ENCODE measurements at places on chromosomes 13 and 19.

- H3K27me3 ChIP-seq: no peaks in the 10 kb centered on the region
- no peaks in the 10 kb centered on the region for H3K36me3 ChIP-seq
- DNase-seq: no peak
Measured at GRCh38 chr13:109481040-109481439, 305.3 kb downstream of the IRS2 start.

DNA sequence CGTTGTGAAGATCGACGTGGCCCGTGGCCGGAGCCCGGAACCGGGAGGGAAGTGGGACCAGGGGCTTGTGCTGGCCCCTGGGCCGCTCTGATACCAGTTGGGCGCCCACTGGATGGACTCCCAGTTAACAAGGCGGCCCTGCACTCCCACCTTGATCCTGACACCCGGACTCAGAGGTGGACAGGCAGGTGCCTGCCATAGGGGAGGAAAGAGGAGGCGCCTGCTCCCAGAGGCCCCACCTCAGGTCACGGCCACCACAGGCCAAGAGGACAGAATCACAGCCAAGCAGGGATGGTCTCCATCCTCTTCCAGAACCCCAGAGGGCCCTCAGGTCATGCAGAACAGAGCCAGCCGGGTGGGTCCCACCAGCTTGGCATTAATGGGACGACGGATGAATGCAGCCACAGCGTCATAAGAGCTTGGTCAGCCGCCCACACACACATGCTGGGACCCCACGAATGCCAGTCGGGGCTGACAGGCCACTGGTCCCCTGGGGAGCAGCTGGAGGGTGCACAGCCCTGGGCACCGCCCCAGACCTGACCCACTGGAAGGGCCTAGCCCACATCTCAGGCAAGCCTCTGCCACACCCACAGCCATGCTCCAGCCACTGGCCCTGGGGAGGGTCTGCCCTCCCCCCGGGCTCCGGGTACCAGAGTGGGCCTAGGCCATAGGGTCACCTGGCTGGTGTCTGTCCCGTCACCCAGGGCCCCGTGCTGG lies 9.6 kb upstream of the KLF16 start:
- no peaks in the 10 kb centered on the region for H3K36me3 ChIP-seq
- no peak overlapping the region for H3K27ac ChIP-seq
- DNase-seq: no peak
- no peaks in the 10 kb centered on the region for H3K27me3 ChIP-seq

DNA sequence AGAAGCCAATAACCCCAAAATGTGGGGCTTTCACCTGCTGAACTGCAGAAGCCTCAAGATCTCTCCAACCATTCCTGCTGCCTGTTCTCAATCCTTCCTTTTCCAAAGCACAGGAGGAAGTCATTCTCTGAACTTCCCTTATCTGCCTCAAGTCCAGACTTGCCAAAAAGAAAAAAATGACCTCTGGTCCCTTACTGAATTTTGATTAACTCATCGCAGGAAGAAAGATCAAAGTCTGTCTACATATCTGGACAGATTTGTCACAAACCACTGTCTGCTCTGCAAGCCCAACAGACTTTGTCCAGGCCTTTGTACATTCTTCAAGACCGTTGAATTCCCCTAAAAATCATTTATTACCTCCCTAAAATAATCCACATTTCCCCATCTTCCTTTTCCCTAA lies 126.5 kb upstream of the NBEA start:
- H3K4me3 ChIP-seq: no peak overlapping the region
- H3K27me3 ChIP-seq: no peaks in the 10 kb centered on the region
- no peak for DNase-seq

- no peak overlapping the region for H3K27ac ChIP-seq
- no peak for DNase-seq
- H3K4me1 ChIP-seq: no peaks in the 10 kb centered on the region
- no peaks in the 10 kb centered on the region for H3K36me3 ChIP-seq
- peaks cover 10% of the 10 kb centered on the region for H3K27me3 ChIP-seq
Measured at GRCh38 chr19:44675521-44675920, 4.2 kb downstream of the CEACAM19 start.

- no peaks in the 10 kb centered on the region for H3K27me3 ChIP-seq
- no peak for DNase-seq
- no peak overlapping the region for H3K27ac ChIP-seq
- H3K36me3 ChIP-seq: peaks cover 27% of the 10 kb centered on the region
- H3K4me1 ChIP-seq: peaks cover 2% of the 10 kb centered on the region
Measured at GRCh38 chr19:55698256-55698655, 23.2 kb downstream of the EPN1 start.

- DNase-seq: no peak
- no peaks in the 10 kb centered on the region for H3K4me1 ChIP-seq
- no peak overlapping the region for H3K27ac ChIP-seq
- H3K4me3 ChIP-seq: no peak overlapping the region
- peaks cover 9% of the 10 kb centered on the region for H3K27me3 ChIP-seq
- H3K36me3 ChIP-seq: peaks cover 4% of the 10 kb centered on the region
Measured at GRCh38 chr19:21133633-21134032, 8.2 kb upstream of the ZNF431 start.

GRCh38 chr19:4606921-4607678 lies 32.2 kb upstream of the TNFAIP8L1 start:
- no peak overlapping the region for H3K4me3 ChIP-seq
- H3K27me3 ChIP-seq: peaks cover 12% of the 10 kb centered on the region
- no peak for DNase-seq
- H3K4me1 ChIP-seq: peaks cover 3% of the 10 kb centered on the region
- H3K27ac ChIP-seq: no peak overlapping the region

DNA sequence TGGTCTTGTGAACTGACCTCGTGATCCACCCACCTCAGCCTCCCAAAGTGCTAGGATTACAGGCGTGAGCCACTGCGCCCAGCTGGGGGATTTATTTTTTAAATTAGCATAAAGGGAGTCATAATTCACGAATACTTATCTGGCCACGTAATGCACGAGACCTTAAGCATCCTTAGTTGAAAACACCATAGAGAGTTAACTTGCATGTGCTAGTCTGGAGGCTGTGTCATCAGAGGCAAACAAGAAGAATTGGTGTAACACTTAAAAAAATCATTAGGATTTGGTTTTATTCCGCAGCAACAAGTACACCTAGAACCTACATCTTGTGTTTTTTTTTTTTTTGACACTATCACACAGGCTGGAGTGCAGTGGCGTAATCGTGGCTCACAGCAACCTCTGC lies 19.1 kb downstream of the KLF5 start:
- no peaks in the 10 kb centered on the region for H3K36me3 ChIP-seq
- DNase-seq: no peak
- H3K27ac ChIP-seq: no peak overlapping the region
- no peak overlapping the region for H3K4me3 ChIP-seq
- peaks cover 3% of the 10 kb centered on the region for H3K27me3 ChIP-seq

DNA sequence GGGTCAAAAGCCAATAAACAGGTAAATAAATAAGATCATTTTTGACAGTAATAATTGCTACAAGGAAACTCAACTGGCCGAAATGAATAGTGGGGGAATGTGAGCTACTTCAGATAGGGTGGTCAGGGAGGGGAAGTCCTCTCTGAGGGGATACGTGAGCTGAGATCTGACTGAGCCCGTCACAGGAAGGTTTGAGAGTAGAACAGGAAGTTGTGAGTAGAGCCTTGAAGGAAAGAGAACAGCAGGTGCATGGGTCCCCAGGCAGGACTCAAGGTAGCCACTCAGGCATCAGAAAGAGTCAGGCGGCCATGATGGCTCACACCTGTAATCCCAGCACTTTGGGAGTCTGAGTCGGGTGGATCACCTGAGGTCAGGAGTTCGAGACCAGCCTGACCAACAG lies 6.3 kb downstream of the IRGQ start:
- H3K4me3 ChIP-seq: no peak overlapping the region
- peak overlapping the region; percentile 51 for H3K27ac ChIP-seq

DNA sequence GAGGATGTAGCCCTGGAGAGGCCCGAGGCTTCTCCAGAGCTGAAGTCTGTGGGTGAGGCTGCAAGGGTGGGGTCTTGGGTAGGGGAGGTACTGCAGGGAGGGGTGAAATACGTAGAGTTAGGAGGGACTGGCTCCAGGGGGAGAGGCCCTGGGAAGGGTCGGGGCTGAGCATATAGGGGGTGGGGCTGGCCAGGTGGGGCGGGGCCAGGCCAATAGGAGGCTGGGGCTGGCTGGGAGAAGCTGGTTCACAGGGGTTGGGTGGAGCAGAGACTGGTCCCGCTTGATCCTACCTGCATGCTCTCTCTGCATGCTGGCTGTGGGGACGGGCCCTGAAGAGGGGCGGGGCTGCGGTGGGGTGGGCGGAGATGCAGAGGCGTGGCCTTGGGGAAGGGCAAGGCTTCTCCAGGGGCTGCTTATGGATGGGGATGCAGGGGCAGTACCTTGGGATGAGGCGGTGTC lies 51.9 kb downstream of the CELF5 start:
- no peak overlapping the region for H3K27ac ChIP-seq
- peaks cover 8% of the 10 kb centered on the region for H3K36me3 ChIP-seq
- H3K27me3 ChIP-seq: peaks cover 37% of the 10 kb centered on the region
- peaks cover 8% of the 10 kb centered on the region for H3K4me1 ChIP-seq
- no peak for DNase-seq

All from memory B cell (primary cell).